Thyroid gland (tissue), 4 donors: ENCODE measurements at places on chromosomes 1 and 21. TPM values are rescaled to one million over a fixed set of nuclear protein-coding genes. Genes with fewer than 3 reads are reported as not detected.

- no peak for DNase-seq
- H3K4me3 ChIP-seq: no peak overlapping the region
- H3K27ac ChIP-seq: no peak overlapping the region
- no peaks in the 10 kb centered on the region for H3K4me1 ChIP-seq
Observed at GRCh38 chr1:174413632-174414031, 34.1 kb upstream of the GPR52 start.

- DNase-seq: no peak
- H3K27me3 ChIP-seq: no peaks in the 10 kb centered on the region
- no peaks in the 10 kb centered on the region for H3K4me1 ChIP-seq
- H3K27ac ChIP-seq: no peak overlapping the region
- no peak overlapping the region for H3K4me3 ChIP-seq
Observed at GRCh38 chr1:238639861-238640260, 746.5 kb upstream of the CHRM3 start.

RBP7 gene
- 31.0 TPM for total RNA-seq

AJAP1 gene
- total RNA-seq: 1.1 TPM

- DNase-seq: no peak
- peaks cover 7% of the 10 kb centered on the region for H3K4me1 ChIP-seq
- no peak overlapping the region for H3K27ac ChIP-seq
- H3K36me3 ChIP-seq: peaks cover 22% of the 10 kb centered on the region
Observed at GRCh38 chr1:9984253-9984652, 12.8 kb upstream of the RBP7 start.

CD1C gene
- not detected for total RNA-seq

POTED gene
- not detected for total RNA-seq

CCDC27 gene
- not detected for total RNA-seq

DNA sequence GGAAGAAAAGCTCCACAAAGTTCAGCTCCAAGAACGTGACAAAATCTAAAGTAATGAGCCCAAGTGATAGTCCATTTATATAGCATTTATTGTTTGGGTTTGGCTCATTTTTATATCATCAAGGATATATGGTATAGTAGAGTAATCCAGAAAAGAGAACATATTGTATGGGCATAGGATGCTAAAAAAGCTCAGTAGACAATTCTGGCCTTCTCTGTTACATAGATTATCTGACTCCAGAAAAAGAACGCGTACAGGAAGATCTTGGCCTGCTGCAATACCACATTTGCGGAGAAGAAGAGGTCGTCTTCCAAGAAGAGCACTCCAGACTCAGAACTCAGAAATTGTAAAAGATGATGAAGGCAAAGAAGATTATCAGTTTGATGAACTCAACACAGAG is 43.8 kb downstream of the TMED5 start:
- no peak overlapping the region for H3K4me3 ChIP-seq
- no peak overlapping the region for H3K27ac ChIP-seq
- H3K36me3 ChIP-seq: peaks cover 17% of the 10 kb centered on the region
- no peak for DNase-seq
- H3K27me3 ChIP-seq: no peaks in the 10 kb centered on the region

GNG5 gene
- 58.3 TPM for total RNA-seq

BMP8B gene
- 9.5 TPM for total RNA-seq

GRCh38 chr1:20426371-20426770 is 59.6 kb downstream of the CAMK2N1 start:
- H3K4me3 ChIP-seq: no peak overlapping the region
- no peaks in the 10 kb centered on the region for H3K36me3 ChIP-seq
- no peak for DNase-seq
- no peaks in the 10 kb centered on the region for H3K4me1 ChIP-seq
- H3K27ac ChIP-seq: no peak overlapping the region
- H3K27me3 ChIP-seq: no peaks in the 10 kb centered on the region

F5 gene
- 3.0 TPM for total RNA-seq

DNA sequence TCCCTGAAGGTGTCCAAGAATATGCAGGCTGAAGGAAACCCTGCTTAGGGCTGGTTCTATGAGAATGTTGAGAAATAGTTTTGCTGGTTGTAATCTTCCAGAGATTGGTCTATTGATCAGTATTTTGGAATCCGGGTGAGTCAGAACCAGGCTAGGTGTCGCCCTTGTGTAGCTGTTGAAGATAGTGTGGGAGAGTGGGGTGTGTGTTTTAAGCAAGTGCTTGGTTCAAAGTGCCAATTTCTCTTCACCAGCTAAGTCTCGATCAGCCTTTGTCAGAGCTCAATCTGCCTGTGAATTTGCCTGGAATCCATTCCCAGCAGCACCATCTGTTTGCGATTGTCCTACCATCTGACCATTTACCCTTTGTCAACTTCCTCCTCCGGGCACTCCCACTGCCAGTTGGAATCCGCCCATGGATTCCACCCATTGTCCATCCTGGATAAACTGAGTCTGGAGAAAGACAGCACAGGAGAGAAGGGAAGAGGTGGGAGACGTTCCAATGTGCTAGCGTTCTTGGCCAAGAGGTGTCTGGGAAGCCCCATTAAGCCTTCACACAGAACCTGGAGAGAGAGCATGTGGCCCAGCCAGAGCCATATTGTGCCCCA is 59.4 kb upstream of the CYP2J2 start:
- H3K4me1 ChIP-seq: no peaks in the 10 kb centered on the region
- H3K27me3 ChIP-seq: no peaks in the 10 kb centered on the region
- DNase-seq: no peak
- no peak overlapping the region for H3K27ac ChIP-seq
- no peak overlapping the region for H3K4me3 ChIP-seq

GRCh38 chr1:7808253-7808844 is 24.3 kb downstream of the PER3 start:
- DNase-seq: no peak
- H3K4me1 ChIP-seq: no peaks in the 10 kb centered on the region
- H3K27me3 ChIP-seq: no peaks in the 10 kb centered on the region

PTPN7 gene
- total RNA-seq: 1.3 TPM
